ENCODE measurements at places on chromosomes 6 and 20.

GRCh38 chr20:11841972-11842461 lies 75.7 kb upstream of the BTBD3 start:
- DNase-seq: no peak

- no peak for DNase-seq
Measured at GRCh38 chr6:122798099-122798641, 9.1 kb downstream of the SMPDL3A start.

GRCh38 chr6:167589615-167589940 lies 237.1 kb upstream of the AFDN start:
- no peak for DNase-seq

DNA sequence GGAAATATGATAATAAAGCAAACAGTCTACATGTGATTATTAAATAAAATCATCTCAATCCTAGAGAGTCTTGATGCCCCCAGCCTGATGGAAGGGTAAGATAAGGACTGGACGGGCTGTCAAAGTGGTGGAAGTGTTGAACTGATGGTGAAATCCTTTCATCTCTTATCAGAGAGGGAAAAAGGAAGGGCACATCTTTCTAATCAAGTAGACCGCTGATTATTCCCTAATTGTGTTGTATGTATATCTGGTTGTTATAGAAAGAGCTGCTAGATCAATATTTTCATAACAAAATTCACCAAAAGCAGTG lies 184.5 kb downstream of the PDE7B start:
- DNase-seq: no peak

DNA sequence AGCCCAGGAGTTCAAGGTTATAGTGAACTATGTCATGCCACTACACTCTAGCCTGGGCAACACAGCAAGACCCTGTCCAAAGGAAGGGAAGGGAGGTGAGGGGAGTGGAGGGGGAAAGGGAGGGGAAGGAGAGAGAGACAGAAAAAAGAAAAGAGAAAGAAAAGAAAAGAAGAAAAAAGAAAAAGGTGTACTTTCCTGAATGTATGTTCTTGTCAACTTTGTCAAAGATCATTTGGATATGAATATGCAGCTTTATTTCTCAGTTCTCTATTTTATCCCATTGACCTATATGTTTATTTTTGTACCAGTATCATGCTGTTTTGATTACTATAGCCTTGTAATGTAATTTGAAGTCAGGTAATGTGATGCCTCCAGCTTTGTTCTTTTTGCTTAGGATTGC lies 30.9 kb upstream of the FKBP1C start:
- DNase-seq: no peak

GRCh38 chr6:551405-551804 lies 105.5 kb downstream of the HUS1B start:
- no peak for DNase-seq

GRCh38 chr20:15042723-15043122 lies 705.3 kb upstream of the FLRT3 start:
- DNase-seq: no peak

DNA sequence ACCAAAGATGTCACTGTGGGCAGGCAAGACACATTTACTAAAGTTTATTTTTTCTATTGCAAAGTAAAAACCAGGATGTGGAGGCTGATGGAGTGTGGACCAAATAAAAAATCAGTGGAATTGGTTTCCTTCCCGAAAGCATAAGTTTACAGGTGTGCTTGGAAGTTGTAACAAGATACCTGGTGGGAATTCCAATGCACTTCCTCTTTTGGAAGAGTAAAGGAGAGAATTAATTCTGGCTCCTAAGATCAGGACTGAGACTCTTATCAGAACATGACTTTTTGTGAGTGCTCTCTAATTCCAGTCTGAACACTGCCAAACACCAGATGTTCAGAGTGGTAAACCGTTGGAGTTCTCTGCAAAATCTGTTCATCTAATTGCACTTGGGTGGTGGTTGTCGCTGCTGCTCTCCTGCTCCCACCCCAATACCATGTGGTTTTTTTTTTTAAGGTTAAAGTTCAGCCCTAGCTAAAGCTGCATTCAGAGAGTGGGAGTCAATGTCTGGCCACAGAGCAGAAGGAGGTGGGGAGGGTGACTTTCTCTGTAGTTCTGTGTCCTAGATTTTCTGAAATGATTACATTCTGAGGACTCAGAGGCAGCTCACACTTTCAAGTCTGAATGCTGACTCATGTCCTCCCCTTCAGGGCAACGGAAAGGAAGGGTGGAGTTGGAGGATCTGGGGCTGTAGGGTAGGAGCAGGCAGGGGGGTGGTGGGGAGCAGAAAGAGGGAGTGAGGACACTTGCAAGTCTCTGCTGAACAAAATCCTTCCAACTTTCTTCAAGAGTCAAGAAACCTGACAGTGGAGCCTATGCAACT lies 275.8 kb upstream of the PRDM1 start:
- no peak for DNase-seq

- peak; percentile 92 for DNase-seq
Measured at GRCh38 chr6:123808556-123808955, 4.9 kb downstream of the NKAIN2 start.

- DNase-seq: peak; percentile 40
Measured at GRCh38 chr6:50602292-50602691, 111.0 kb upstream of the TFAP2D start.

GRCh38 chr6:42047213-42047590 lies 3.1 kb upstream of the TAF8 start:
- no peak for DNase-seq

- no peak for DNase-seq
Measured at GRCh38 chr6:167703781-167704180, 122.9 kb upstream of the AFDN start.

DNA sequence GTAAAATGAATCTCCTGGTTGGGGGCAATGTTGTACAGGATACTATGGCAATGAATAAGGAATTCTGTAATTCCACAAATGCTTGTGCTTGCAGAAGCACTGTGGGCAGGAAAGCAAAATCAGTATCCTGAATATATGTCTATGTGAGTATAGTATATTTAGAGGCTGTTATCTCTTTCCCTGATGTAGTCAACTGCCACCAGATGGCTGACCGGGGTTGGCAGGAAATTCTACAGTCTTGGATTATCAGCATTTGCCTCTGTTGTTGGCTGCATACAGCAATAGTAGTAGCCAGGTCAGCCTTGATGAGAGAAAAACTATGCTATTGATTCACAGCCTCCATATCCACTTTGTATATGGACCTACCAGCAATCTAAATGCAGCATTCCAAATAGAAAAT lies 425.1 kb upstream of the JAG1 start:
- DNase-seq: no peak

- no peak for DNase-seq
Measured at GRCh38 chr6:44074813-44075646, 52.2 kb downstream of the MRPL14 start.

DNA sequence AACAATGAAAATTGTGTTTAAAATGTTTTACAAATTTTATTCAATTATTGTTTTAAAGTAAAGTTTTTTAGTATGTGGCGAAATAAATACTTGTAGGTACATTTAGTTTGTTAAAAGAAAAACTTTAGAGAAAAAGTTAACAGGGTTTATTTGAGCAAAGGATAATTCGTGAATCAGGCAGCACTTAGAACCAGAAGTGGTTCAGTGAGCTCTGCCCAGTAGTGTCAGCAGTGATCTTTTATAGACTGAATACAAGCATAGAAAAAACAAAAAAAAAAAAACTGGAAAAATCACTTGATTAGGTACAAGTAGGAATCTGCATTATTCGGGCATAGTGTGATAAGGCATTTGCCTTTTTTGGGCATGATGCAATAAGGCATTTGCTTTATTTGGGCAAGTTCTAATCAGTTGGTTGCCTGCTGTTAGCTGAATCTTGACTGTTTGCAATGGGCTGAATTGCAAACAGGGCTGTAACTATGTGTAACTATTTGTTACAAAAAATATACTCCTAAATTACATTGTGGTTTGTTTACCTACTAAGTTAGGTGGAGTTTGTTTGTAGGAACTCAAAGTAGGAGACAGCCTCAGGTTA lies 122.9 kb upstream of the MMS22L start:
- no peak for DNase-seq

DNA sequence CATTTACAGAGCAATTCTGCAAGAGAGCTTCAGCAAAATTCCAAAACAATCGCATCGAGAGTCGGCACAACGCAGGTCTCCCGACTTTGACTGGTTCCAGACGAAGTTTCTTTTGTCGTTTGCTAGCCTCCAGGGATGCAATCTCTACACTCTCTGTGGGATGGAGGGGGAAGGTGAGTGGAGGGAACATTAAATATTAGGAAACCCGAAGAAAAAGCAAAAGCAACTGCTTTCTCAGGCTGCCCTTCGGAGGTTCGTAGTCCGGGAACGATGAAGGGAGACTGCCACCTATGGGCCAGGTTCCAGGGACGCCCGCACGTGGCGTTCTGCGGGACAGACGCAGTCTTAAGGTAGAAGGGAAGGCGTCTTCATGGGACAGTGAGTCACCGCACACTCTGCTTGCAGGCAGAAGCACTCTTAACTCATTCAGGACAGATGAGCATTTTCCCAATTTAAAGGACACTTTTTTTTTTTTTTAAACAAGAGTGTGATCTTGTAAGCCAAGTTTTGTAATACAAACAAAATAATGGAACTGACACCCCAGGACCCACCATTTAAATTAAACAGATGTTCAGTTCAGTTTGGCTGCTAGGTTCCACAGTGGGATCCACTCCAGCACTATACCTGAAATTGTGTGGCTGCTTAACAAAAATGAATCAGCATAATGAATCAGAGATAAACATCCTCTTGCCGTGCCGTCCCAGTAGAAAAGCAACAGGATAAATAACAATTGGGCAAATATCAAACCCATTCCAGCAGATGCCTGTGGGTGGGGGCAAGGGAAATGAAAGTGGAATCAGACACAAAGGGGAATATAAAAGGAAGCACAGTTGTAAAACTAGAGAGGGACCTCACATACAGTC lies 65.8 kb upstream of the ARMC2 start:
- peak; percentile 72 for DNase-seq

GRCh38 chr6:133980168-133980567 lies 27.1 kb downstream of the TBPL1 start:
- DNase-seq: no peak

- no peak for DNase-seq
Measured at GRCh38 chr6:154229786-154230185, 126.8 kb downstream of the IPCEF1 start.

- no peak for DNase-seq
Measured at GRCh38 chr6:164570801-164571200, 738.6 kb downstream of the C6orf118 start.

DNA sequence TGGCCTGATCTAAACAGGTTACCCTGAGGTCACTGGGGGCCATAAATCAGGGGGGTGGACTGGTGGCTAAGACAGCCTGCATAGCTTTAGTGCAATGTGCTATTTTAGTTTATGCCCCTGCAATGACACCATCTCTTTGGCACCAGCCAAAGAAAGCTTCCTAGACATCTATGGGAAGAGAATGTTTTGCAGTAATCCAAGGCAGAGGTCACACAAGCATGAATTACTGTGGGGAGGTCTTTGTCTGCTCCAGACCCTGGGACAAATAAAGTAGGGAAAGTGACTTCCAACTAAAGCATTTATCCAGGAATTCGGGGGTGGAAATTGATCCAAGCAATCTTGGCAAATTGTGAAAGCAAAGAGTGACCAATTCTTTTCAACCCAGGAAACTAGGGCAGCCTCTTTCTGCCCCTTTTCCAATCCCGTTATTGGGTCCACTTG lies 5.3 kb downstream of the RIPOR2 start:
- no peak for DNase-seq

GRCh38 chr6:30972816-30973215 lies 10.7 kb upstream of the MUC21 start:
- no peak for DNase-seq

- no peak for DNase-seq
Measured at GRCh38 chr6:81693266-81693665, 59.2 kb downstream of the TENT5A start.

DNA sequence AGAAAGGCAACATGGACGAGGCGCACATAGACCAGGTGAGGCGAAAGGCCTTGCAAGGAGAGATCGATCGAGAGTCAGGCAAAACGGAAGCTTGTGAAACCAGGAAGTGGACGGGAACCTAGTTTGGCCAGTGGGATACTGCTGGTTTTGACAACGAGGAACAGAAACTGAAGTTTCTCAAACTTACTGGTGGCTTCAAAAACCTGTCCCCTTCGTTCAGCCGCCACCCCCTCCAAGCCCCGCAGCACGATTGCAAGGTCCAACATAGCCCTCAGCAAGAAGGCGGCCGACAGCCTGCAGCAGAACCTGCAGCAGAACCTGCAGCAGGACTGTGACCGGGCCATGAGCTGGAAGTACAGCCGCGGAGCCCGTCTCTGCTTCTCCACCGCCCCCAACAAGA lies 238.0 kb downstream of the KHDC1L start:
- no peak for DNase-seq

DNA sequence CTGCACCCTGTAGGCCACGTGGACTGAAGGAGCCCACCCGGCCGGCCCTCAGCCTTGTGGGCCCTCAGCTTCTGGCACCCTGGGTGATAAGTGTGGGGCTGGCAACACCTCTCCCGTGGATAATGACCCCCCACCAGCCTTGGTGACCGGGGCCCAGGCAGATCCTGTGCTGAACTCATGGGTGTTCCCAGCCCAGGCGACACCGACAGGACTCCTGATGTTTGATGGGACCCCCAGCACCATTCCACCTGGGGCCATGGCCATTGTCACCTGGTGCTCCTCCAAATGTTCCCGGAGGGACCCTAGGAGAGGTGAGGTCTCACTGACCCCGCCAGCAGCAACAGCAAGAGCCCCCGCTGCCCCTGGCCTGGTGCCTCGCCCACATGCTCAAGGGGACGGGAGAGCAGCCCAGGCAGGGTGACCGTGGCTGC lies 19.4 kb upstream of the FRMD1 start:
- DNase-seq: no peak

DNA sequence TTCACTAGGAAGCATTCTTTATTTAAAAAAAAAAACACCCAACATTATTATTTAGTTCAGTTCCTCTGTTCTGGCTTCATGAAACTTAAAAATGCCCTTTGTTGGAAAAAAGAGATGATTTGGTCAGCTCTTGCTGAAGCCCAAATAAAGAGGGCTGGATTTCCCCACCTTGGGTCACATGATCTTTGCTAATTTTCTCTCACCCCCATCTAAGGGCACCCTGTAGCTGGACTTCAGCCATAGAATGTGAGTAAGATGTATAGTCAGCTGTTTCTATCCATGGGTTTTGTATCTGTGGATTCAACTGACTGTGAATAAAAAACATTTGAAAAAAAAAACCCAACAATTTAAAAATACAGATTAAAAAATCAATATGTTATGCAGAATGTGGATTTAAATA lies 213.9 kb upstream of the SULF2 start:
- no peak for DNase-seq

- no peak for DNase-seq
Measured at GRCh38 chr6:150813319-150813992, 52.0 kb upstream of the MTHFD1L start.

GRCh38 chr6:26531897-26532296 lies 6.3 kb upstream of the HMGN4 start:
- no peak for DNase-seq

DNA sequence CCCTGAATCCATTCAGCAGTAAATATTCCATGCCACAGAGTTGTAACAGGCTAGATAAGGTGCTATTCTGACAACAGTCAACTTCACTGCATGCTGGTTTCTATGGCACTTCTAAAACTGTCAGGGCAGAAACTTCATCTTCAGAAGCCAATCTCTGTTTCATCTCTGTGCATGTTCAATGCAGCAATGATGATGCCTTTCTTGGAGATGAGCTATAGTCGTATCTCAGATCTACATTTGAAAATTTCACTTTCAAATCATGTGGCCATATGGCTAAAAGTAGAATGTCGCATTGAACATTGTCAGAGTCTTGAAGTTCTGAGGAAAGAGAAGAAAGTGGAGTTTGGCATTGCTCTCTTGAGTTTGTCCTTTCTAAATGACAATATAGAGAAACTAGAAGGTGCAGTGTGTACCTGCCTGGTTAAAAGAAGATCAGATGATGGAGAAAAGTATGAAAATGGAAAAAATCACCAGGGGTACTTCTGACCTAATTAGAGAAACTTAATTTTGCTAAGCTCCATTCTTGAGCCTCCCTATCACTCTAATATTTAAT lies 49.0 kb upstream of the VSTM2L start:
- no peak for DNase-seq

All from NCI-H1105 treated with DMSO at 0.1 percent for 48 hours (cell line).